Activated CD4-positive, alpha-beta T cell treated with anti-CD3 and anti-CD28 coated beads, Interleukin-2, Interleukin-6, amounts not matched to agents 100 ng/mL and 50 ng/mL, durations not matched to agents 16 hours and 8 hours (primary cell): ENCODE measurements at places on chromosomes 4 and X.

- no peak for DNase-seq
Observed at GRCh38 chrX:65203545-65203944, 227.3 kb upstream of the ZC4H2 start.

DNA sequence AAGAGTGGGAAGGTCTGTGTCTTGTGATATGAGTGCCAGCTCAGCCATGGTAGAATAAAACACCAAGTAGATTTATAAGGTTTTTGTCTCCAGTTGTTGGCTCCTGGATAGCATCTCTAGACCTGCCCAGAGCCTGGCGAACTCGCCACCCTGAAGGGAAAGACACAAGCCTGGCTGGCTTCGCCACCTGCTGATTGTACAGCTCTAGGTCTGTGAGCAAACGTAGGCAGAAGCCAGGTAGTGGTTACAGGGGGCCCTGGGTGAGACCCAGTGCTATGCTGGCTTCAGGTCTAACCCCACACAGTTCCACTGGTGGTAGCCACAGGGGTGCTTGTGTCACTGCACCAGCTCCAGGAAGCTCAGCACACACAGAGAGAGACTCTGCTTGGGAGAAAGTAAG lies 100.5 kb downstream of the BLTP1 start:
- DNase-seq: no peak

- DNase-seq: no peak
Observed at GRCh38 chr4:153906231-153906630, 117.3 kb upstream of the SFRP2 start.

DNA sequence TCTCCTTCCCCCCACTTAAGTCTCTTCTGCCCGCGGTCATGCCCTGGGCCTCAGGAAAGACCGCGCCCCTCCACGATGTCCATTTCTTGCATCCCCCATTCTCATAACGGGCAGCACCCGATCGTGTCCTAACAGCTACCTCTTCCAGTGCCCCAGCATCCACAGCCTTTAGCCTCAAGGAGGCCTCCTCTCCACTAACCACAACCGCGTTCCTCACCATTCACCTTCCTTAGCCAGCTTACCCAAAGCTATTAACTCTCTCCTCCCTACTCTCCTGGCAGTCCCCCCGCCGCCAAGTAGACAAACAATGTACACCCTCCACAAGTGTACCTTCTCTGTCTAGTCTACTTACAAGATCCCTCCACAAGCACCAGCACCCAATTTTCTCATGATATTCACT lies 58.6 kb upstream of the PAGE5 start:
- no peak for DNase-seq

GRCh38 chr4:159445692-159446091 lies 342.8 kb downstream of the RAPGEF2 start:
- no peak for DNase-seq

GRCh38 chr4:6379767-6380745 lies 92.4 kb downstream of the PPP2R2C start:
- no peak for DNase-seq

DNA sequence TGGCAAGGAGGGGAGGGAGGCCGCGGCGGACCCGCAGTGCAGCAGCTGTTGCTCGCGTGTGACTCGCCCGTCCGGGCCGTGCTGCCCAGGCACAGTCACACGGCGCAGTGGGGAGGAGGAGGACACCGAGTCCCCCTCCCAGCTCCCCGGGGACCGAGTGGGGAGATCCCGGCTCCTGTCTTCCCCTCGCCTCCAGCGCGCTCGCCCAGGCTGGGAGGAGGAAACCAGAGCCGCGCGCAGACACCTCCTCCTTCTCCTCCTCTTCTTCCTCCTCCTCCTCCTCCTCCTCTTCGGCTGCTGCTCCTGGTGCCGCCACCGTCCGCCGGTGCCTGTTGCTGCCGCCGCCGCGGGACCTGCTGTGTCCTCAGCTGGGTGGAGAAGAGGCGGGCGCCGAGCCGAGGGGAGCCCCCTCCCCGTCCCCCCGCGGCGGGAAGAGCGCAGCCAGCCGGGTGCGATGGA lies at the start of gene TBC1D1:
TSS of gene TBC1D1 (plus strand) at position 284 of the 459 bp plus-strand sequence. CDS start 11,012 bp downstream, outside the sequence.
- peak; percentile 59 for DNase-seq

GRCh38 chrX:143306991-143307937 lies 210.0 kb downstream of the SPANXN3 start:
- DNase-seq: no peak

DNA sequence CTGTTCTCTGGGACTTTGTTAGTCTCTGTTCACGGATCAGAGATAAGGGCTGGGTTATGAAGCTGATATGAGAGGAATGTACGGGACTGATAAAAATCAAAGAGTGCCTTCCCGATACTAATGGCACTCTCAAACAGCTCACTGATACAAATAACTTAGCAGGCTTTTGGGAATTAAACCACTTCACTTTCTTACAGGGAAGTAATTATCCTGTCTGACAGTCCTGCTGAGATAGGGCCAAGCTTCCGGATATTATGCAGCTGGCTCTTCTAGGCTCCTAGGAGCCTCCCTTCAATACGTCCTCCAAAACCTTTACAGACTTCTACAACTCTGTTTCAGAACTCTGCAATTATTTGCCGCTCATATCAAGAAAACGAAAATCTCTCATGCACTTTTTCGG lies 418.0 kb downstream of the NLGN4X start:
- no peak for DNase-seq

DNA sequence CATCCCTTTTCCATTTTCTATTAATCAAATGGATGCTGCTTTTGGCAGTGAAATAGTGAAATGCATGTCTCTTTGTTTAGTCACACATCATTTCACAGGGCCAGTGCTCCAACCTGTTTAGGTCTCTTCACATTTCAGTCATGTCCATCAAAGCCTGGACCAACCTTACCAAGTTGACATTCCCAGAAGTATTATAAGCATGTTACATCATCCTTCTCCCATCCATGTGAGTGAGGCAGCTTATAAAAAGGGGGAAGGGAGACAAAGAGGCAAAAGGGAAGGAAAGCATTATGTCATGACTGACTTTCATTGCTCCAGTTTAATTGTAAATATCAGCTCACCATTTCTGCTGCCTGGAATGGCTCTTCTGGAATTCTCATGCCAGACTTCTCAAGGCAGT lies 94.4 kb downstream of the NWD2 start:
- no peak for DNase-seq

DNA sequence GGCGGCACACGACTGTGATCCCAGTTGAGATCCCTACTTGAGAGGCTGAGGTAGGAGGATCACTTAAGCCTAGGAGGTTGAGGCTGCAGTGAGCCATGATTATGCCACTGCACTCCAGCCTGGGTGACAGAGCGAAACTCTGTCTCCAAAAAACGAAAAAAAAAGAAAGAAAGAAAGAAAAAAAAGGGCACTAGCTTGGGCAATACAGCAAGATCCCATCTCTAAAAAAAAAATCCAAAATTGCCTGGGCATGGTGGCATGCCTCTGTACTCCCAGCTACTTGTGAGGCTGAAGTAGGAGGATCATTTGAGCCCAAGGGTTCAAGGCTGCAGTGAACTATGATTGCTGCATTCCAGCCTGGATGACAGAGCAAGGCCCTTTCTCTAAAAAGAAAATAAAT lies 10.7 kb upstream of the KLHL15 start:
- no peak for DNase-seq

GRCh38 chr4:119873132-119873531 lies 193.5 kb downstream of the MAD2L1 start:
- no peak for DNase-seq

DNA sequence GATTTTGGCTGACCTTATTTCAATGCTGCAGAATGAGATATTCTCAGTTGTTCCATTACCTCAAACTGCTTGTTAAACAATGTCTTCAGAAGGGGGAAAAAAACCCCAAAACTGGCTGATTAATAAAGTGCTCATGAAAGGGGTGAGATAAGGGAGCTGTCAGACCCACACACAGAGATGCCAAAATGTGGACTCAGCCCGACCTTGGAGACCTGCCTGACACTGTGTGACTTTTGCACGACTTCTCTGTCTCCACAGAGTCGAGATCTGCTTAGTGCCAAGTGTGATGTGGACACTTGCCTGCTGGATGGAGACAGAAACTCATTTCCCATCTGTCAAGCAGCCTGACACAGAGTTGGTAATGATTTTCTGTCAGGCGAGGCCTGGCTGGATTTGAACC lies 31.5 kb downstream of the REELD1 start:
- DNase-seq: no peak

- DNase-seq: no peak
Observed at GRCh38 chr4:94290245-94290644, 52.4 kb downstream of the HPGDS start.

GRCh38 chr4:89823416-89823815 lies 13.5 kb downstream of the SNCA start:
- no peak for DNase-seq

DNA sequence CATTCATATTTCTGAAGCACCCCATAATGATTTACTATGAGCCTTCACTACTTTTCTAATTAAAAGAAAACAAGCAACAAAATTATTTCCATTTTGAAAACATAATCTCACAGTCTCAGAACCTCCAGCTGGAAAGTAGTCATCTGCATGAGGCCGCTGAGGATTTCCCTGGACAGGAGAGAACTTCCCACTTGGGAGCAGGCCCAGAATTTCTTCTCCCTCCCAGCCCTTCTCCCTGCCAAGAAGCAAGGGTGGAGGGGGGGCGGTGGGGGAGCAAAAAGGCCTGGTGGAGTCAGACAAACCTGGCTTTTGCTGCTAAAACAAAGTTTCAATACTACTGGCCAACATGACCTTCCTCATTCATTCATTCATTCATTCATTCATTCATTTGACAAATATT lies 167.3 kb downstream of the PJA1 start:
- no peak for DNase-seq
